Glomerular endothelial cell (primary cell): ENCODE measurements at places on chromosomes 2 and 18. TPM values are rescaled to one million over a fixed set of nuclear protein-coding genes. Genes with fewer than 3 reads are reported as not detected.

SLC39A6 gene
- 21.0 and 25.3 TPM in 2 replicates for total RNA-seq

DNA sequence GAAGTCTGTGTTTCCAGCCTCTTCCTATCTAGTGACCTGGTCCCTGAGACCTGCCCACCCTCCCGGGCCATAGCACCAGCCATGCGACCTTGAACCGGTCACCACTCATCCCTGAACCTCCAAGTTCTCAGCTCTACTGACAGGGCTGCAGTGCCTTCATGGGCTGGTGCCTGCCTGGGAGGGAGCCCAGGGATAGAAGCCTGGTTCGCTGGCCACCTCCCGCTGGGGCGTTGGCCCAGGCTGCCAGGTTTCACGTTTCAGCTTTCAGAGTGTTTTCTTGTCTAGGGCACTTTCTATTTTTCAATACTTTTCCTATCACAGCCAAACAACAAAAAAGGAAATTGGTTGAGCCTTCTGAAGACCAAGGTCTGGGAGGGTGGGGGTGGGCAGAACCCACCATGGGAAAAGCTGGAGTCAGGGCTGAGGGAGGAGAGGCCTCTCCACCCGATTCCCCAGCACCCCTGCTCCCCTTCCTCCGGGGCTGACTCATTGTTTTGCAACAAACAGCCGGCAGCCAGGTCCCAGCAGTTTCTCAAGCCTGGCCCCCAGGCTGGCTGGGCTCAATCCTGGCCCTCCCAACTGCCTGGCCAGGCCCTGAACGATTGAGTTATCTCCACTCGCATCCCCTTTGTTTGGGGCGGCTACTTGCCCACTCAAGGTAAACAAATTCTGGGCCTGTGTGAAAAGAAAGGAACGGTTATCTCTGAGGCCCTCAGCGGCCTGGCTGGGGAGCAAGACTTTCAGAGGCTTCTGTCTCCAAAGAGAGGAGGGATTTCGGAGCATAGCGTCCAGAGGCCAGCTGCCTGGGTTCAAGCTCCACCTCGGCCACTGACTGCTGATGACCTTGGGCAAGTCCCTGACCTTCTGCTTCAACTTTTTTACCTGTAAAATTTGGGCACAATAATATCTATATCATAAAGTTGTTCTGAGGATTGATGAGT lies 47.5 kb downstream of the ZFP36L2 start:
- no peak for DNase-seq

GRCh38 chr18:37135177-37135576 lies 306.2 kb downstream of the KIAA1328 start:
- no peak for DNase-seq

DNA sequence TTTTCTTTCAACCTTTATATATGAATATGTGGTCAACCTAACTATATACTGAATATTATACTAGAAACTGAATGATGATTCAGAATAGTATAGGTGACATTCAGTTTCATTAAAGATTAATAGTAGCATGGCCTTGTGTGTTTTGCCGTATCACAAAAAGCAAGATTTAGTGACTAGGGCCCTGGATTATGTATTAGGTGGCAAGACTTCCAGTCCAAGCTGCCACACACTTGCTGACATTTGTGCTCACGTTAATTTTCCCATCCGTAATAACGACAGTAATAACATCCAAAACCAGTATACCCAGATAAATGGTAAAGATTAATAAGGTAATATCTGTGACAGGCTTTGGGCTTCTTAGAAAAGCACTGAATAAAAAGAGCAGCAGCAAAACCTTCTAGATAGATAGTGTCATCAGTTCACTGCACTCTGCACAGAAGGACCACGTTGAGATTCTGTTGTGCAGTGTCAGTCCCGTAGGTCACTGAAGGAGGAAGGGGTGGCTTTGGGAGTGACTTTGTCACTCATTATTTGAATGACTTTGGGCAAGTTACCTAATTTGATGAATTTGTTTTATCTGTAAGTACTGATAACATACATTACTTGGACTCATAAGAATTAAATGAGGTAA lies 451.7 kb downstream of the PTPRM start:
- no peak for DNase-seq

DNA sequence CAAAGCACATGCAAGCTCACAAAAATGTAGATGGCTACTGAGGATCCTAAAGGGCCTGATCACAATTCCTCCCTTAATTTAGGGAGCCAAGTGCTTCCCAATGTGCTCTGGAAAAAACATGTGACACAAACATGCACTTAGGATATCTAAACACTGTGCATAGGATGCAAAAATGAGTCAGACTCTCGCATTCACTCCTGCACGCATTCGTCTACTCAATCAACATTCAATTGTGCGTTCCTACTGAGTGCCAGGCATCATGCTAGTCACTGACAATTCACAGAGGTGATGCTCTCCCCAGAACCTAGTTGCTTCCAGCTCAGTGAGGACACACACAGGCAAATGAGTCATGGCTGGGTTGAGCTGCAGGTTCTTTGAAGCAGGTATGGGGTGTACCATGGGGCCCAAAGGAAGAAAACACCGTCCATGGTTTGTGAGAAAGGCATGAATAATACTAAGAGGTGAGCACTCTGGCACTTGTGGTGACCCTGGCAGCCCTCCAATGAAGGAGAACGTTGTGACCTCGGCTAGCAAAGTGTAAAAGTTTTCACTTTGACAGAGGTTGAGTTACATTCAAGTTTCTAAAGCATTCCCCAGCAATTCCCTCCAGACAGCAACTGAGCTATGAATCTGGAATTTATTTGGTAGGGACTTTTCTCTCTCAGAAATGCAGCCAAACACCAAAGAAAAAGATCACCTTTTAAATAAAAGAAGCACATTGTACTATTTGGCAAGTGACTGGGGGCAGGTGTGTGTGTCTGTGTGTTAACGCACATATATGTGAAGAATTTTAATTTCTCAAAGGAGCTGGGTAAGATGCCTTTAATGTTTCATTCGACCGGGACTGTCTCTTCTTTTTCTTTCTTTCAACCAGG lies 173.3 kb downstream of the ALPK2 start:
- DNase-seq = no peak

ASB1 gene
- total RNA-seq = 16.7 and 23.2 TPM in 2 replicates

GRCh38 chr2:133802409-133803039 lies 234.3 kb upstream of the NCKAP5 start:
- DNase-seq = no peak

DNA sequence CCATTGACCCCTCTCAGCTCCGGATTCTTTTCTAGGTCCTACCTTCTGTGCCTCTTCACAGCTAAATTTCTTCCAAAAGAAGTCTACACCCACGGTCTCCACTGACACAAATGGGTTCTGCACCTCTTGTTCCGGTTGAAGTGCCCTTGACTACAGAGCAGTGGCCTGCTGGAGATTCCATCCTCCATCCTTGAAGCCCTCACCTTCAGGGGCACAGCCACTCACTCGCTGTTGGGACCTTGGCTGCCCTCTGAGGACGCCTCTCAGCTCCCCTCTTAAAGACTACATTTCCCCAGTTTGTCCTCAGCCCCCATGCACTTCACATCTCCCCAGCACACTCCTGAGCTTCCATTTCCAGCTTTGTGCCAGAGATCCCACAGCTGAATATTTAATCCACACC lies 226.3 kb downstream of the ATAD2B start:
- DNase-seq = no peak

DNA sequence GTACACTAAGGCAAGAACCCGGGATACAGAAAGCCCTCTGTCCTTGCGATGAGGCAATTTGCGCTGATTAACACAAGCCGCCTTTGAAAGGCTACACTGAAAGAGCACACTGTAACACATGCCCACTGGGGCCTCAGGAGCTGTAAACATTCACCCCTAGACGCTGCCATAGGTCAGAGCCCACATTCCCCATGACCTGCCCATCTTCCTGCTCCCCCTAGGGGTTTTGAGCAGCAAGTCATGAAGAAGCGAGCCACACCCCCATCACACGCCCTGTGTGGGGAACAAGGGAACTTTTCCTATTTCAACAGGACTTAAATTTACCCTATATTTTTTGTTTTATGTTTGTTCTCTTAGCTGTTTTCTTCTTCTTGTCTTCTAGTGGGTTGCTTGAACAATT lies 47.8 kb upstream of the SLC4A10 start:
- DNase-seq = no peak

CPLX4 gene
- total RNA-seq = not detected in 2 replicates

DNA sequence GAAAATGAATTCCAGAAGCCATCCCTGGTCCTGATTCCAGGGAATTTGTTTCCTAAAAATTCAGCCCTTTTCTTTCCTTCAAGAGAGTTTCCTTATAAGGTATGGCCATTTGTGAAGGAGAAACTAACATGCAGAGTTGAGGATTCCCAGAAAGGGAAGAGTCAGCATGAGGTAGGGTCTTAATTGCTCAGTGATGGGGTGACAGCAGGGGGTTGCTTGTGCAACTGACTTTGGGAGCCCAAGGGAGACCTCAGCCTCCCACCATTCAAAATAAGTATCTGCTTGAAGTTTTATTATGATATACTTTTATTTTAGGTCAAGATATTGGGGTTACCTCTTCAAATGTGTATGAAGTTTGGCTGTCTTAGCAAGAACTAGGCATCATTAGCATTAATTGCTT lies 74.9 kb upstream of the CELF4 start:
- DNase-seq = no peak

GRCh38 chr18:58038063-58038462 lies 6.0 kb upstream of the NEDD4L start:
- DNase-seq = no peak

DNA sequence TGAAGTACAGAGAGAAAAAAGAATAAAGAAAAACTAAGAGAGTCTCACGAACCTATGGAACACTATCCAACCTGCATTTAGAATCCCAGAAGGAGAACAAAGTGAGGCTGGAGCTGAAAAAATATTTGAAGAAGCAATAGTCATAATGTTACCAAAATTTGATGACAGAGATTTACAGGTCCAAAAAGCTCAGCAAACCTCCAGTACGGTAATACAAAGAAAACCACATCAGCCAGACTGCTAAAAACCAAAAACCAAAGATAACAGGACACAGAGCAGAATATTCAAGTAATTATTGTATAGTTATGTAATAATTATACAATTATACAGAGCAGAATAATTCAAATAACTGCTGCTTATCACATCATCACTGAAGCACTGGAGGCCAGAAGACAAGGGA lies 23.7 kb downstream of the ATL2 start:
- no peak for DNase-seq

GRCh38 chr2:46034535-46034934 lies 262.7 kb upstream of the EPAS1 start:
- no peak for DNase-seq

ACMSD gene
- not detected in 2 replicates for total RNA-seq

DNA sequence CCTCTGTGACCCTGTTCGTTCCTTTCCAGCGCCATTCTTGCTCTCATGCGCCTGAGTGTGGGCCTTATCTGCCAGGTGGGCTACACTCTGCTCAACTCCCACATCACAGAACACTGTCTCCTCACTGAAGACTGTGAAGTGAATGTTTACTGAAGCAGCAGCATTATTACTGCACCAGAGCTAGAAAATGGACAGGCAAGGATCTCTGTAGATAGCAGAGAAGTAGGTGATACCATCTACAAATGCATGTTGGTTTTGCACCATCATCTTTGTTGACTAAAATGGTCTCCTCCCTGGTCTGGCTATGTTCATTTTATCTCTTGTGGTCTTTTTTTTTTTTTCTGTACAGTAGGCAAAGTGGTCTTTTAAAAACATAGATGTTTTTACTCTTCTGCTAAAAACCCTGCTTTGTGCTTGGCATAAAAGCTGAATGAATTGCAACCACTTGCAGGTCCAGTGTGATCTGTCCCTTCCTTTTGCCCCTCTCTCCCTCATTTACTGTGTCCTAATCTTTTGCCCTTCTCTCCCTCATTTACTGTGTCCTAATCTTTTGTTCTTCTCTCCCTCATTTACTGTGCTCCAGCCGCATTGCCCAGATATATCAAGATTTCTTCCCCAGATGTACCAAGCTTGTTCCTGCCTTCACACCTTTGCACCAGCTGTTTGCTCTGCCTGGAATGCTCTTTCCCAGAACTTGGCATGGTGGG lies 35.4 kb downstream of the BABAM2 start:
- no peak for DNase-seq

KCNG3 gene
- total RNA-seq = 0.06 TPM in 1 of 2 replicates, not detected in the other

- DNase-seq = no peak
These were observed 231.1 kb downstream of the SETBP1 start for GRCh38 chr18:44911773-44912172.

ITPRIPL1 gene
- total RNA-seq = 2.0 and 3.0 TPM in 2 replicates
